Stimulated activated CD8-positive, alpha-beta memory T cell treated with anti-CD3 and anti-CD28 coated beads, Interleukin-2, amount 100 ng/mL, for 1 hour (primary cell): ENCODE measurements at places on chromosomes 1 and 21.

DNA sequence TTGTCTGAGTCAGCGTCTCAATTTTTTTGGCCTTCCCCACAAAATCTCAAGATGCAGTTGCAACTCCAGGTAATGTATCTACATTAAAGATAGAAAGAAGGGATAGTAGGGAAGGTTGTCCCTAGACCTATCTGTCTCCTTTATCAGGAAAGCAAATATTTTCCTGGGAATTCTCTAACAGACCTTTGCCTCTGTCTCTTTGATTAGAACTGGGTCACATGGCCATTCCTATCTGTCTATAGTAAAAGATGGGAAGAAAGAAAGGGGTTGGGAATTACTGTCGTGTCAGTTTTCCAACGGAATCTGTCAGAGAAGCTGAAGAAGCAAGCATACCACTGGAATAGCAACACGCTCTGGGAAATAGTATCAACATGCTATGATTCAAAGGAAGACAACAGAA lies 48.7 kb downstream of the ZNF326 start:
- no peak for DNase-seq

GRCh38 chr1:180674603-180675530 lies 43.0 kb downstream of the XPR1 start:
- DNase-seq, result no peak

DNA sequence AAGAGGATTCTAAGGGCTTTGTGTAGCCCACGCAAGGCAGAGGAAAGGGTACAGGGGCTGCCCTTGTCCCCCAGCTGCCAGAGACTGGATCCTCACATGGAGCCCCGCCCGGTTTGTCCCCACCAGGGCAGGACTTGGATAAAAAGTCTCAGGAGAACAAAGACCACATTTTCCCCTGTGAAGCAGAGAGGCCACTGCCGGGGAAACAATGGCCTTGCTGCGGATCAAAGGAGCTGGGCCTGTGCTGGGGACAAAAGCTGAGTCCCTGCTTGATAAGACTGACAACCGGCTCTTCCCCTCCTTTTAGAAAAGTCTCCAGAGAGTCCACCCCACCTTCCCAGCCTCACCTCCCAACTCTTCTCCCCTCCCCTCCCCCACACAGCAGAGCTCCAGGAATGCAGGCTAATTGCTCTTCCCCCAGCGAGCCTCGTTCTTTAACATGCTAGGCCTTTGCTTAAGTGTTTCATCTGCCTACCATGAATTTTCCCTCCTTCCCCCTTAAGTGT lies 142.4 kb downstream of the PLPP3 start:
- DNase-seq, result no peak

- DNase-seq, result no peak
Measured at GRCh38 chr21:24785033-24785432, 822.2 kb downstream of the MRPL39 start.

DNA sequence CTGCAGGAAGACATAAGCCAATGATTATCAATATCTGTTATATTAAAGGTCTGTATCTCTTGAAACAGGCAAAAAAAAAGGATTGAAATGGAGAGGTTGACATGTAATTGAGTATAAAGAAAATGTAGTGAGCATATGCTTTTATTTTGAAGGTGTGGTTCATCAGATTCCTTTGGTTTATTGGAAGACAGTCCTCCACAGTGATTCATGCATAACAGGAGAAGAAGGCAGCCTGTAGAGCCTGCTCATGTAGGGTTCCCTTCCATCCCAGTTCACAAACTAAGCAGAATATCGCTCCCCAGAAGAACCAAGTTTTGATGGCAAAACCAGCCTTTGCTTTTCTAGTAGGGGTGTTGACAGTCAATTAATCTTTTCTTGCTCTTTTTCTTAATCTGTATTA lies 1016.8 kb upstream of the ADGRL4 start:
- no peak for DNase-seq

GRCh38 chr1:3857791-3858129 lies 484 bp downstream of the DFFB start:
- no peak for DNase-seq

- no peak for DNase-seq
Measured at GRCh38 chr21:44354775-44355771, 1.7 kb downstream of the TRPM2 start.

GRCh38 chr1:208923456-208923855 lies 660.1 kb upstream of the CAMK1G start:
- DNase-seq, result no peak

DNA sequence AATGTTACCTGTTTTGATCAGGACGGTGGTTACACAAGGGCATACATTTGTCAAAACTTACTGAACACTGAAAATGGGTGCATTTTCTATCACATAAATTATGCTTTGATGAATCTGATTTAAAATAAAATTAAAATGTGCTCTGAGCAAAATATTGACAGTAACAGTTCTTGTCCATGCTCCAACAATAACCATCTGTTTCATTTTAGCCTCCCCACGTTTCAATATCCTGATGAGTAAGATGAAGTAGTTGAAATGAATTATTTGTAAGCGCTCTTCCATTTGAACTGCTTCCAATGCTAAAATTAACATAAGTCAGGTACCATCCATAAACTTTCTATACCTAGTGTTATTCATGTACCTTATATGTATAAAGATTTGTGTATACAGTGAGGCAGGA lies 365.4 kb downstream of the LTN1 start:
- DNase-seq, result no peak
